Renal cortex interstitium (tissue), 15 donors: ENCODE measurements at places on chromosomes 3 and 15.
A peak's percentile ranks its signal among the peaks of the same experiment; 100 is the strongest.

DNA sequence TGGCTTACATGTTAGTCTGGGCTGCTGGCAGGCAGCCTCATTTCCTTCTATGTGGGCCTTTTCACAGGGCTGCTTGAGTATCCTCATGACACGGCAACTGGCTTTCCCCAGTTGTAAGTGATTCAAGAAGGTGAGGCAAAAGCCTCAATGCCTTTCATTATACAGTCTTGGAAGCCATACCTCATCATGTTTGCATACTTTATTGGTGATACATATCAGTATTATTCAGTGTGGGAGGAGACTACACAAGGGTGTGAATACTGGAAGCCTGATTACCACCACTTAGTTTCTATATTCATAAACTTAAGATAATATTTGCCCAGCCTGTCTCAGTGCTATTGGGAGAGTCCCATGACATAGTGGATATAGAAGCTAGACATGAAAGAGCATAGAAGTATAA, 346.8 kb downstream of the SOX2 start:
- no peak for DNase-seq

DNA sequence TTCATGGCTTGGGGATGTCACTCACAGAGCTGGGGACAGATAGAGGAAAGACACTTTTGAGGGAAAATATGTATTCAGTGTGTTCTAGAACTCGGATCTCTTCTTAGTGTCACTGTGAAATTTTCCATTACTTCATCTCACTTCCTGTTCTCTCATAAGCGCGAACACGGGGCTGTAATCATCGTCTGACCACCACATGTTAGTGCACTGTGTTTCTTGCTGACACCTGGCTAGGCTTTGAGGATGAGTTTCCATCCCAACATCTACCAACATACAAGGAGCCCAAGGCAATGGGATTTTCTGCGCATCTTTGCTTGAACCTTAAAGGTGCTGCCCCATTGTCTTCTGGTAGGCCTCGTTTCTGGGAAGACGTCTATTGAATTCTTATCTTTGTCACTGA, 84.0 kb downstream of the LIPC start:
- no peak for DNase-seq

- no peak for DNase-seq
These were observed 51.0 kb upstream of the EIF1B start for GRCh38 chr3:40258555-40258954.

- no peak for DNase-seq
These were observed 40.1 kb upstream of the MTMR10 start for GRCh38 chr15:31031471-31032067.

DNA sequence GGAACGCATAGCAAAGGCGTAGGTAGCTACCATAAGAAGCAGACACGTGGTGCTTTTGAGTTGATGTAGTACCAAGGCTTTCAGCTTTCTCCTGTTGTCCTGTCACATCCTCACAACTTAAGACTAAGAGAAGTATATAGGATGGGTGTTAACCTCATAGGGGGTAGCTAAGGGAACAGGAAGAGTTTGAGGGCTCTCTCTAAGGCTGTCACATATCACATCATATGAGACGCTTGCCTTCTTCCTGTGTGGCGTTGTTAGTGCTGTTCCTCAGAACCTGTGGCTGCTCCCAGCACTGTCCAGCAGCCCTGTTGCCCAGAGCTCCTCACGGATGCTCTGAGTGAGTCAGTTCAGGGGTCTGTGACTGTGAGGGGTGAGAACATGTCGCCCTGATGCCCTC, 14.7 kb downstream of the DHX30 start:
- DNase-seq, result no peak

DNA sequence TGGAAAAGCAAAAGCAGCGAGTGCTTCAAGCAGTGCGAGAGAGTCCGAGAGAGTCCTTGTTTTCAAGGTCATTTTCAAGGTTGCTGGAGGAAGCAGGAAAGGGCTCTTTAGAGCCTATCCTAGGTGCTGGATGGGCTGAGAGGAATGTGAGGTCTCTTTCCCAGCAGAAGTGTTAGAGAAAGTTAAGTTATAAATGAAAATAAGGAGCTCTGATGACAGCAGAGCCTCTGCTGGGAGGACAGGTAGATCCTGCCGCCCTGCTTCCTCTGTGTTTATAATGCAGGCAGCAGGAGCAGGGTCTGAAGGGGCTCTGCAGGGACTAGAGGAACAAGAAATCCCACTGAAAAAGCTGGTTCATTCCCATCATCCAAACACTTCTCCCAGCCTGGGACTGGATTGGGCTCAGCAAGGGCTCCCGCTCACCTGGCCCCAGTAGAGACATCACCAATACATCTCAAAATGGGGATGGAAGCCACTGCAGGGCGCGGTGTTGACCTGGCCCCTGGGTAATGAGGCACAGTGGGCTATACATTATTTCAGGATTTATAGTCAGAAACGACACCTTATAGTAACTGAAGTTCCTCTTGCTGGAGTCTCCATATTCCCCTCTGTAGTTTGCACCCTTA, 41.5 kb upstream of the RAB6B start:
- no peak for DNase-seq

- no peak for DNase-seq
These were observed 676 bp downstream of the CNOT10 start for GRCh38 chr3:32685543-32686185.

- DNase-seq, result no peak
These were observed 270.9 kb downstream of the TLE3 start for GRCh38 chr15:69826819-69827175.

GRCh38 chr15:39957481-39957880, 23.6 kb downstream of the EIF2AK4 start:
- DNase-seq, result no peak

- no peak for DNase-seq
These were observed 604.3 kb upstream of the CFAP20DC start for GRCh38 chr3:59654123-59654479.

DNA sequence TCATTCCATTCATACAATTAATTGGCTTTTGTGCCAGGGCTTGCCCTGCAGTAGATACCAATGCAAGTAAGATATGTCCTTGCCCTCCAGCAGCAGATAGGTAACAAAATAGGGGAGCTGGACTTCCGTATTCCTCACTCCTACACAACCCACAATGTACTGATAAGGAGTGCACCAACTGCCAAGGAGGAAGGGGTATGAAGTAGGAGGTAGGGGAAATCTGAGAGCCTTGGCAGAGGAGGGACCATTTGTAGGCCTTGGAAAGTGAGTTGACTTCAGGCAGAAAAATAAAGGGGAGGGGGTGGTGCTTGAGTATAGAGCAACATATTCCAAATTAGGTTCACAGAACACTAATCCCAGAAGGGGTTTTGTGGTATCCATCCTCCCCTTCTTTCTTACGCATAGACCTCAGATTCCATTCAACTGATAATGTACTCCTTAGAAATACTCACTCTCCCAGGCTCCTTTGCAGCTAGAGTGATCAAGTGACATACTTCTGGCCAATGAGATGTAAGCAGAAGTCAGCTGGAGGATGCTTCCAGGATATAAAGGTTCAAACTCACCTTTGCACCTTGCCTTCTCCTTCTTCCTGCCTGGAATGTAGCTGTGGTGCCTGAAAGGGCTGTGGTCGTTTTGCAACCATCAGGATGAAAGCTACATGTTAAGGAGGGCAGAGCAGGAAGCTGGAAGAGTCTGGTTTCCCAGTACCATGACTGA, 127.1 kb upstream of the SMAD3 start:
- DNase-seq, result no peak

- no peak for DNase-seq
These were observed 34.1 kb downstream of the EOMES start for GRCh38 chr3:27688053-27688452.

GRCh38 chr3:12579905-12580304, 23.0 kb downstream of the MKRN2 start:
- no peak for DNase-seq

- no peak for DNase-seq
These were observed 731.4 kb downstream of the PLOD2 start for GRCh38 chr3:145429546-145429945.

DNA sequence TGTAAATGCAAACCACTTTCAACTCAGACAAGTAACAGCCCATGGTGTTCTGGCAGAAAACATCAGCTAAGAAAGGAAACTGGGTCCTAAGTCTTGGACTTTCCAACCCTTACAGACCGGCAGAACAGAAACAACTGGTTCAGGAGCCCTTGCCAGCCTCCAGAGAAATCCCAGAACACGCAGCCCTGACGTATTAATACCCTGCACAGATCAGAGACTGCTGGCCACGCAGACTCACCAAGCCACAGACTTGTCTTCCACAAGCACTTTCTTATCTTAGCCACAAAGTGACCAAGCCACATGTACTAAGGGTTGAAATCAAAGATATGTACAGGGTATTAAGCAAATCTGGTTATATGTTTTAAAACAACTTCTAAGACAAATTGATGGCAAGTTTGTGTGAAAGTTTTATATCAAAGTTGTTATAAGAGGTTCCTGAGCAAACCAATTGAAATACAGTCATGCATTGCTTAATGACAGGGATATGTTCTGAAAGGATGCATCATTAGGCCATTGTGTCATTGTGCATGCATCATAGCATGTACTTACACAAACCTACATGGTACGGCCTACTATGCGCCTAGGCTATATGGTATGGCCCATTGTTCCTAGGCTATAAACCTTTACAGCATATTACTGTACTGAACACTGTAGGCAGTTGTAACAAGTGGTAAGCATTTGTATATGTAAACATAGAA, 36.8 kb downstream of the BTD start:
- DNase-seq, result no peak

DNA sequence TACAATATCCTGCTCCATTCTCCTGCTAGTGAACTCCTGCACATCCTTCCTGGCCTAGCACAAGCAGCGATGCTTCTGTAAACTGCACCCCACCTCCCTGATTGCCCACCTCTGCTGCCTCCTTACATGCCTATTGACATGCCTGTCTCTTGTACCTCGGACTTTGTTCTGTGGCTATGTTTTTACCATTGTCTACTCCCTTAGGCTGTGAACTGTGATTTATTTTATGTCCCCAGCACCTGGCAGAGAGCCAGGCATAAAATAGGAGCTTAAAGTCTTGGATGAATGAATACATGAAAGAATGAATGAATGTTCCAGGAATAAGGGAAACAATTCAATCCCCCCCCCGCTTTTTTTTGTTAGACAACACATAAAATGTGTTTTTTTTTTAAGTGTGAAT, 210.0 kb downstream of the MYRIP start:
- DNase-seq, result peak; percentile 31

GRCh38 chr15:38864827-38865581, 300.4 kb upstream of the RASGRP1 start:
- no peak for DNase-seq

GRCh38 chr15:64770626-64771025, 4.8 kb downstream of the RBPMS2 start:
- DNase-seq, result no peak

DNA sequence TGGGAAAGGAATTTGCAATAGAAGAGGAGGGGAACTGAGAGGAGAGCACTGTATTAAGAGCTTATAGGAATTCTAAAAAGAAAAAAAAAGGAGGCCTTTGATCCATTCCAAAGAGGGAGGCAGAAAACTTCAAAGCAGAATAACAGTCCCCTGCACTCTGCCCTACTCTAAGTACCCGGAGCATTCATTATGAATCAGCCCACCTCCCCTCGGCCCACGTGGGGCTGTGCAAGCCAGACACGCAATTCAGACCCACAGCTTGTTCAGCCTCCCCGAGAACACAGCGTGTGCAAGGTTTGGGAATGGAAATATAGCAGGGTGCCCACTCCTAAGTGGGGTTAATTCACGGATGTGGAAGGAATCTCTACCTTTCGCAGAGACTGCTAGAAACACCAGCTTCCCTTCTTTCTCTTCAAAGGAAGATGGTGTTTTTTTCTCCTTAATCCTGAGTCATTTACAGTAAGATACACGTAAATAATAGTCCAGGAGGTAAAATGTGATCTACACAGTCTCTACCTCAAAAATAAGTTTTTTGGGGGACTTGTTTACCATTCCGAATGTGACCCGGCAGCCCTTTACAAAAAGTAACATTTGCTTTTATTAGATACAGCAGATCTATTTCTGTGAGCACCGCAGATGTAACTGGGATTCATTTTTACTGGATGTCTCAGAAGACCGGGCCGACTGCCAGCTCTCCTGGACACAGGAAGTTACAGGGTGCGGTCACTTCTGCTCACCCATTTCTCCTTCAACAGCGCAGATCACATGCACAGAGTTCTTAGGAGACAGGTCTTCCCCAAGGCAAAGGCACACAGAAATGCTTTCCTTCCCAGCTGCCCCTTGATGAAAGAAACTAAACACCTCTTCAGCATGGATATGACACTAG, 768.5 kb upstream of the CFAP20DC start:
- DNase-seq, result no peak

DNA sequence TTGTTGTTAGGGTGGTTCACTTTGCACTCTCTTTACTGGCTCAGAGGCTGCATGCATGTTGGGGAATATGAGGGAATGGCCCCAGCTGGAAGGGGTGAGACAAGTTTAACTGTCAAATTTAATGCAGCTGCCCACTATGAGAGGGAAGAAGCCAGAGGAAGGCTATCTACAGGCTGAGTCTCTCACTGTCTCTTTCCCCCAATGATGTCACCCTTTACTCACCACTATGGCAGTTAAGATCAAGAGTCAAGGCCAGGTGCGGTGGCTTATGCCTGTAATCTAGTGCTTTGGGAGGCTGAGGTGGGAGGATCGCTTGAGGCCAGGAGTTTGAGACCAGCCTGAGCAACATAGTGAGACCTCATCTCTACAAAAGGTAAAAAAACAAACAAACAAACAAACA, 12.2 kb upstream of the RBMS3 start:
- no peak for DNase-seq

- DNase-seq, result no peak
These were observed 7.1 kb downstream of the TEX264 start for GRCh38 chr3:51678186-51678585.

GRCh38 chr3:85297291-85297690, 338.5 kb downstream of the CADM2 start:
- DNase-seq, result no peak

DNA sequence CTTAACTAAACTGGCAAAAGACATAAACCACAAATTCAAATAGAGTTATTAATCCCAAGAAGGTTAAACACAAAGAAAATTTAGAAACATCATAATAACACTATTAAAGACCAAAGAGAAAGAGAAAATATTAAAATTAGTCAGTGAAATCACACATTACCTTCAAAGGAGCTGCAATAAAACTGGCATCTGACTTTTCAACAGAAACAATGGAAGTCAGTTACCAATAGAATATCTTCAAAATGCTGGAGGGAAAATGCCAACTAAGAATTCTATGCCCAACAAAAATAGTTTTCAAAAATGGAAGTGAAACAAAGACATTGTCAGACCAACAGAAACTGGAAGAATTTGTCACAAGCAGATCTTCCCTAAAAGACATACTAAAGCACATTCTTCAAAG, 68.7 kb upstream of the RNF7 start:
- DNase-seq, result no peak
